Naive thymus-derived CD4-positive, alpha-beta T cell (primary cell): ENCODE measurements at places on chromosomes 13 and 19. TPM values are rescaled to one million over a fixed set of nuclear protein-coding genes. Genes with fewer than 3 reads are reported as not detected.

The DACT3 gene
- polyA plus RNA-seq: not detected

GRCh38 chr13:99176309-99177276 lies 24.1 kb upstream of the UBAC2 start:
- peak overlapping the region; percentile 1 for H3K4me3 ChIP-seq
- no peaks in the 10 kb centered on the region for H3K36me3 ChIP-seq
- H3K27ac ChIP-seq: no peak overlapping the region
- H3K4me1 ChIP-seq: peaks cover 24% of the 10 kb centered on the region
- H3K27me3 ChIP-seq: no peaks in the 10 kb centered on the region

- no peaks in the 10 kb centered on the region for H3K27me3 ChIP-seq
- H3K4me3 ChIP-seq: no peak overlapping the region
- H3K36me3 ChIP-seq: no peaks in the 10 kb centered on the region
- H3K27ac ChIP-seq: no peak overlapping the region
These were observed 30.4 kb downstream of the ZNF536 start for GRCh38 chr19:30402436-30403202.

DNA sequence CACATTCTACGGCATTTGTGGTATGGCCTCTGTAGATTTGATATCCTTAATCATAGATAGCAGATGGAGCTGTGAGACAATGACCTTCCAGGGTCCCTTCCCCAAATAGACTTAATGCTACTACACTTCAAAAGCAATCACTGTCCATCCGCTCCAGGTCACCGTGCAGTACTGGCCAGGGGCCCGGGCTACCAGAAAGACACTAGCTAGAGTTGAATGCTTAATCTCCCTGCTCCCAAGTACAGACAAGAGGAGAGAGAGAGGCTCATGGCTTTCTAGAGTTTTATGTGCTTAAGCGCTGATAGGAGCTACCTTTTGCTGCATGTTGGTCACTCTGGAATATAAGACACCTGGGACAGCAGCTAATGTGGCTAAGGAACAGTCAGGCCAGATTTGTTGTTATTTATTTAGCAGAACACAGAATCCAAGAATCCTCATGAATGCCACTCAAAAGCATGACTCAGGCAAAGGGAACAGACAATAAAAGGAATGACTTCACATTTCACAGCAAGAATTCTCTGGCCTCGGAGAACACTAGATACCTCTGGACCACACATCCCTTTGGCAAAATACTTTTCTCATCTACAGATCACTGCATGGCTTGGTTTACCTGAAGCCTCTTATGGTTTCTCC lies 165.0 kb downstream of the LACC1 start:
- DNase-seq: no peak
- no peaks in the 10 kb centered on the region for H3K4me1 ChIP-seq
- no peak overlapping the region for H3K4me3 ChIP-seq
- no peaks in the 10 kb centered on the region for H3K36me3 ChIP-seq
- no peaks in the 10 kb centered on the region for H3K27me3 ChIP-seq

- H3K4me3 ChIP-seq: no peak overlapping the region
These were observed 65.1 kb upstream of the ARHGEF7 start for GRCh38 chr13:111049791-111050538.

- no peak overlapping the region for H3K27ac ChIP-seq
- DNase-seq: no peak
- H3K36me3 ChIP-seq: no peaks in the 10 kb centered on the region
- H3K4me3 ChIP-seq: no peak overlapping the region
- H3K4me1 ChIP-seq: peaks cover 15% of the 10 kb centered on the region
These were observed 4.1 kb upstream of the ICAM3 start for GRCh38 chr19:10343495-10343894.

- H3K4me1 ChIP-seq: no peaks in the 10 kb centered on the region
- H3K27me3 ChIP-seq: peaks cover 12% of the 10 kb centered on the region
- H3K27ac ChIP-seq: no peak overlapping the region
- no peaks in the 10 kb centered on the region for H3K36me3 ChIP-seq
These were observed 12.2 kb downstream of the NFIX start for GRCh38 chr19:13007292-13008045.

DNA sequence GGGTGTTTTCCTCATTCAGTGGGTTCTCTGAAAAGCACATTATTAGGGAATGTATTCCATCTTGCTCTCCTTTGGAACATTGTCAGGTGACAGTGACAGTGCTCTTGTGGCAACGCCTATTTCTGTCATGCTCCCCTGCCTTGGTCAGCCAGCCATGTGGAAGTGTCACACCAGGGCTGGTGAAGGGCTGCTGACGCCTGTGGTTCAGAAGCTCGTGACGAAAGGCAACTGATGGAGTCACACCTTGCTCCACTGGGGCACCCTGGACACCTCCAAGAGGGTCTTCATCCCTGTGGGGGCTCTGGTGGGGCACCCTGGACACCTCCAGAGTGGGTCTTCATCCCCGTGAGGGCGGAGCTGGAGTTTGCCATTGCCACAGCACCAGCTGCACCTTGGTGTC lies 68.9 kb upstream of the GPR183 start:
- H3K27ac ChIP-seq: peak overlapping the region; percentile 88
- no peak for DNase-seq
- H3K4me3 ChIP-seq: peak overlapping the region; percentile 27
- peaks cover 69% of the 10 kb centered on the region for H3K4me1 ChIP-seq

The S1PR5 gene
- 0.53 TPM for polyA plus RNA-seq

The ERCC1 gene
- polyA plus RNA-seq: 32.7 TPM

GRCh38 chr19:7395360-7396066 lies 46.8 kb downstream of the ARHGEF18 start:
- H3K27me3 ChIP-seq: no peaks in the 10 kb centered on the region
- peak overlapping the region; percentile 69 for H3K27ac ChIP-seq
- no peaks in the 10 kb centered on the region for H3K36me3 ChIP-seq
- peak overlapping the region; percentile 46 for H3K4me3 ChIP-seq

The TNFSF9 gene
- polyA plus RNA-seq: not detected

The SLC8A2 gene
- polyA plus RNA-seq: not detected

DNA sequence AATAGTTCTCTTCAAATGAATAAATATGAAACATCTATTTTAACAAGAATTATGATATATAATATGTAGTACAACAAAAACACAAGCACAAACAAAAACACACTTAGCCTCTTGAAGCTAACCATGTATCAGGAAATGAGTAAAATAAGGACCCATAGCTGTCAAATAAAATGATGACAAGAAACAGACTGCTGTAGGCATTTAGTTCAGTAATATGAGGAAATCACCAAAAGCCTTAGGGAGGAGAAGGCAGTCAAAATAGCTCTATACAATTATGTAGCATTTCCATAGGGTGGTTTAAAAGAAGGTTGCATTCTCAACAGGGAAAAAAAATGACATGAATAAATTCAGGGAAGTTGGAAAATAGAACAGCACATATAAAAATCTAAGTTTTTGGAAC lies 163.4 kb downstream of the PCDH20 start:
- DNase-seq: no peak
- H3K27ac ChIP-seq: no peak overlapping the region
- no peaks in the 10 kb centered on the region for H3K4me1 ChIP-seq
- no peaks in the 10 kb centered on the region for H3K36me3 ChIP-seq
- H3K27me3 ChIP-seq: no peaks in the 10 kb centered on the region
- H3K4me3 ChIP-seq: no peak overlapping the region

DNA sequence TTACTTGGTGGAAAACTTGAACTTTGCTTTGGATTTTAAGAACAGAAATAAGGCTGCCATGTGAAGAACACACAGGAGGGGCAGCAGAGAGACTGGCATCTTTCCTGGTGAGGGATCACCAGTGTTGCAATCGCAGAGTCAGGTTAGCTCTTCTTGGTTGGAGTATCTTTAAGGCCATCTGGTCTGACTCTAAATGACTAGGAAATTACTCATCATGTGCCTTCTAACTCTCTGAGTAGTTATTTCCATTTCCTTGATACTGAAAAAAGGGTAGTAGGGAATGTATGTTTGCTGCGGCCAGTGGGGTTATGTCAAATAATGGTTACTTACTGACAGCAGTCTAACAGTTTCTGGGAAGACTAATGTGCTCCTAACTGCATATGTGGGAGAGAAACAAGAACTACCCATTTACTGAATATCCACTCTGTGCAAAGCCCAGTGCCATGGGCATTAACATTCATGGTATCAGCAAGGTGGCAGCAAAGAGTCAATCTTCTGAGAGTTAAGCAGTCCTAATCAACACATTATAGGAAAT lies 122.1 kb downstream of the COG6 start:
- no peaks in the 10 kb centered on the region for H3K27me3 ChIP-seq
- H3K4me1 ChIP-seq: peaks cover 22% of the 10 kb centered on the region
- H3K36me3 ChIP-seq: no peaks in the 10 kb centered on the region
- H3K27ac ChIP-seq: no peak overlapping the region

DNA sequence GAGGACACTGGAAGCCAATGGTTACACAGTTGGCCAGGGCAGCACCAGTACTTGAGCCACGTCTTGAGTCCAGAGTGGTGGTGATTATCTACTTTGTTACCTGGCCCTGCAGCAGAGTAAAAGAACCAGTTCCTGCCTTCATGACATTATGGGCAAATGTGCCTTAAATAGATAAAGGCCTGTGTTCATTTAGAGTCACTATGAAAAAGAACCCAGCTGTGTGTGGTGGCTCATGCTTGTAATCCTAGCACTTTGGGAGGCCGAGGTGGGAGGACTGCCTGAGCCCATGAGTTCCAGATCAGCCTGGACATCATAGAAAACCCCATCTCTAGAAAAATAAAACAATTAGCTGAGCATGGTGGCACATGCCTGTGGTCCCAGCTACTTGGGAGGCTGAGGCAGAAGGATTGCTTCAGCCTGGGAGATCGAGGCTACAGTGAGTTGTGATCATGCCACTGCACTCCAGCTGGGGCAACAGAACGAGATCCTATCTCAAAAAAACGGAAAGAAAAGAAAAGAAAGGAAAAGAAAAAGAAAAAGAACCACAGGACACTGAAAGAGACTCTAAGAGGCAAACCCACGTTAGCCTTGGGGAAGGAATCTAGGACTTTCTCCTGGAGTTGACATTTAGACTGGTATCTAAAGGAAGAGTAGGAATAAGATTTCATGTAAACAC lies 3.4 kb upstream of the IRF2BP1 start:
- no peak for DNase-seq
- no peak overlapping the region for H3K4me3 ChIP-seq
- H3K36me3 ChIP-seq: no peaks in the 10 kb centered on the region

DNA sequence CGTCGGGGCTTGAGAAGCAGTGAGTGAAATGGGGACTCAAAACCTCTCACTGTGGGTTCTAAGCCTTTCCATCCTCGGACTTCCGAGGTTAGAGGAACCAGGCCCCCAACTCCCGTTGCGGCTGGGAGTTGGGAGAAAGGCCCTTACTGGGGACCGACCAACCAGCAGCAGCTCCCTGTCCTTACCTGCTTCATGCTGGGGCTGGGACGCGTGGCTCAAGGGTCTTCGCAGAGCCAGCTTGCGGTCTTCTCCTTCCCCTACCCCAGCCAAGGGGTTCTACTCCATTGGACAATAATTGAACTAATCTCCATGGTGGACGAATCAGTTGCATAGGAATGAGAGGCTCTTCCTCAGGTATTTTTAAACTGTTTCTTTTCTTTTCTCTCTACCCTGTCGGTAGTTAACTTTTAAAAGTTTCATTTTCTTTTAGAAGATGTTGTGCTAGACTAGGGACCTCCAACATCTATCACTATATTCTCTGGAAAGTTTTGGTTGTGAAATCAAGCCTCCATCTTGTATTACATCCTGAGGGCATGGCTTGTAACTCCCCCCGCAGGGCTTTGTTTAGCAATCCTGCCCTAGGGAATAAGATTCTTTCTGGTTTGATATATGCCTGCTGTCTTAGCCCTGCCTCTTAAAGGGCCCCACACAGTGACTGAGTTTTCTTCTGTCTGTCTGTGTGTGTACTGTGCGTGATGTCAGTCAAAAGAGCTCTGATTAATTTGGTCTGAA lies 1027.1 kb upstream of the PCDH9 start:
- H3K27me3 ChIP-seq: no peaks in the 10 kb centered on the region
- no peak overlapping the region for H3K4me3 ChIP-seq
- no peak for DNase-seq
- H3K36me3 ChIP-seq: no peaks in the 10 kb centered on the region

The ZNF799 gene
- 8.0 TPM for polyA plus RNA-seq

- H3K27me3 ChIP-seq: peaks cover 13% of the 10 kb centered on the region
- no peaks in the 10 kb centered on the region for H3K36me3 ChIP-seq
These were observed 14.2 kb downstream of the ONECUT3 start for GRCh38 chr19:1767464-1767933.
